ENCODE measurements at places on chromosomes 7 and 10.

DNA sequence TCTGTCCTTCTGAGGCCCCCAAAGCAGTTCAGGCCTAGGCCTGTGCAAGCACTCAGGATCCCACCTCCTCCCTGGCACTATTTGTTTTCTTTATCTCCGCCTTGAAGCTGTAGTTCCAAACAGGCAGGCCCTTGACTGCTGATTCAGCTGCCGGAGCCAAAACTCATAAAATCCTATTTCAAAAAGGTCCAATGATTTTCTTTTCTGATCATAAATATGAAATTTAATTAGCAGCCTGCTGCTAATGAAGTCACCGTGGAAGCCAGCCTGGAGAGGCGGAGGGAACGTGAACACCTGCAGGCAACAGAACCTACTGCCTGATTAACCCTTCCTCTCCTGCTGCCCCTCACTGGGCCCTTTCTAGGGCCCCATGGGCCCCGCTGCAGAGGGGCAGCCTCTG lies 60.1 kb downstream of the CARD11 start:
- no peak for DNase-seq

DNA sequence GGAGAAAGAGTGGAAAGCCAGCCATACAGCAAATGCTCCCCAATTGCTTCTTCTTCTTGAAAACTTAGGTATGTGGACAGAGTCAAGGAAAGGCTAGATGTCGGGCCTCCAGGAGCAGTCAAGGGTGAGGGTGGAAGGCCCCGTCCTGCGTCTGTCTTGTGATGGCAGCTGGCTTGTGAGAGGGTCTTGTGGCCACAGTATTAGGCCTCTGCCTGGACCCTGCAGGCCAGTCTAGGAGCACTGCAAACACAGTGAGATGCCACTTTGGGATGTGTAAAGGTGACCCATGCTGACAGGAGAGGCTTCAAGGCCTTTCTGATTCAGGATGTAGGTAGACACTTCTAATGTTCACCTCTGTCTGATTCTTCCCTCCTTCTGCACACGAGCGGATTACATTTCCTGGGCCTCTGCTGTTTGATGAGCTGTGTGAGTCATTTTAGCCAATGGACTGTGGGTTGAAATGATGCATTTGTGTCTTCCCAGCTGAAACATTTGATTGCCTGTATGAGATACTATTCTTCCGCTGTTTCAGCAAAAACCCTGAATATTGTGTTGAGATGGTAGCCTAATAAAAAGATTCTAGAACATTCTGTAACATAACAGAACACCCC lies 135.4 kb downstream of the EMX2 start:
- DNase-seq = no peak

- DNase-seq = no peak
Measured at GRCh38 chr7:984361-985126, 1.6 kb downstream of the CYP2W1 start.

GRCh38 chr10:120630266-120630665 lies 173.2 kb downstream of the PLPP4 start:
- no peak for DNase-seq

- DNase-seq = no peak
Measured at GRCh38 chr7:11831156-11831735, 752 bp downstream of the THSD7A start.

DNA sequence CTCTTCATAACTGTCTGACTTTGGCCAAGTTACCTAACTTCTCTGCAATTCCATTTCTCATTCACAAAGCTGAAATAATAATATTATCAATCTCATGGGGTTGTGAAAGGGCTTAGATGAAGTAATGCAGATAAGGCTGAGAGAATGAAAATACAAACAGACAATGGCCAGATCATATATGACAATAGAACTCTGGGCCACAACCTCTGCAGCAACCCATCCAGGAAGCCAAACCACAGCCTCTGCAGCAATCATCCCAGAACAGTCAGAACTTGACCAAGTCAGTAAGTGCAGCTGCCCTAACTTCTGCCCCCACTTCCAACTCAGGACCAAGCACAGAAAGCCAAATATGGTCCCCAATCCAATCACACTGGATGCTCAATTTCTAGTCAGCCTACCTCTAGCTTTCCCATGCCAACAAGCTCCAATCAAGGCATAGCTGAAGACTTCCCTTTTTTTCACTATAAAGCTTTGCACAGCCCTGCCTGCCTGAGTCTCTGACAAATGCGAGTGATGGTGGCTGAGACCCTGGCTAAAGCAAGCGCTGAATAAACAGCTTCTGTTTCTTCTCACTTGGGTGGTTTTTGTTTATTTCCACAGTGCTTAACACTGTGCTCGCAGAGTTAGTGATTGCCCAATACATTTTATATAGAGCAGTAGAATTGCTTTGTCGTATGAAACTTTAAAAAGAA lies 34.8 kb upstream of the TNPO3 start:
- no peak for DNase-seq

DNA sequence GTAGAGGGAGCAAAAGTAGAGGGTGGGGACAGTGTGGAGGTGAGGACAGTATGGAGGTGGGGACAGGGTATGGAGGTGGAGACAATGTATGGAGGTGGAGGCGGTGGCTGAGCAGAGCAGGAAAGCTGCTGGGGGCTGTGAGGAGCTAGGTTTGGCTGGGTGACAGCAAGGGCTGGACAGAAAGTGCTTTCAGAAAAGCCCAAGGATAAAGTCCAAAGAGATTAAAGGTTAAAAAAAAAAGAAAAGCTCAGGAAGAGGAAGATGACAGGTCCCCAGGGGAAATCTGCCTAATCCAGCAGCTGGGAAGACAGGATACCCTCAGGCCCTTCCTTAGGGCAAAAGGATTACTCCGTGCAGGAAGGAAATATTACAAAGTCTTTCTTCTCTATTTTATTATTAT lies 32.1 kb upstream of the PFKFB3 start:
- DNase-seq = no peak

GRCh38 chr7:133836666-133837065 lies 290.5 kb upstream of the LRGUK start:
- no peak for DNase-seq

GRCh38 chr10:102395400-102396316 lies at the start of gene NFKB2:
TSS of gene NFKB2 (plus strand) at chr10:102395705. CDS start at chr10:102395960, 255 bp downstream.
- peak; percentile 26 for DNase-seq
